ENCODE measurements at places on chromosomes 6 and 20. TPM values are rescaled to one million over a fixed set of nuclear protein-coding genes. Genes with fewer than 3 reads are reported as not detected.
A peak's percentile ranks its signal among the peaks of the same experiment; 100 is the strongest.

TRIM40 gene
- not detected for total RNA-seq

- no peak overlapping the region for H3K27ac ChIP-seq
- H3K36me3 ChIP-seq = no peaks in the 10 kb centered on the region
- peak; percentile 31 for DNase-seq
- no peaks in the 10 kb centered on the region for H3K27me3 ChIP-seq
Measured at GRCh38 chr20:19784511-19785172, 26.6 kb downstream of the RIN2 start.

DNA sequence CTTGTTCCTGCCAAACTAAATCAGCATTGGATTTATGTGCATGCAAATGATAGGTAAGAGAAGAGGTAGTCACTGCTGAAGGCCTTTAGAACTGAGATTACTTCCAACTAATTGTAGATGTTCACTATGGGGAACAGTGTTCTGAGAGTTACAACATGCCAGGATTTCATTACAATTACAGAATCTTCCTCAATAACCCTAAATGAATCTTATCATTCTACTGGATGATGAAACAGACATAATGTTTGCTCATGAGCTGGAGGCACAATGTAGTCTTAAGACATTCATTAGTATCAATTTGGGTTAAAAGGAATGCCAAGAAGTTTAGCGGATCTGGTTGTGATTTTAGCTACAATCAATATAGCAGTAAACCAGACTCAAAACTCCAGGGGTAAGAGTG lies 248.9 kb upstream of the THEMIS start:
- H3K27ac ChIP-seq = no peak overlapping the region
- no peak overlapping the region for H3K4me3 ChIP-seq
- DNase-seq = no peak
- H3K27me3 ChIP-seq = no peaks in the 10 kb centered on the region

GRCh38 chr6:140849456-140849855 lies 1283.3 kb upstream of the GJE1 start:
- H3K4me1 ChIP-seq = no peaks in the 10 kb centered on the region
- no peak for DNase-seq
- H3K27ac ChIP-seq = no peak overlapping the region
- no peaks in the 10 kb centered on the region for H3K36me3 ChIP-seq
- H3K27me3 ChIP-seq = no peaks in the 10 kb centered on the region

DNA sequence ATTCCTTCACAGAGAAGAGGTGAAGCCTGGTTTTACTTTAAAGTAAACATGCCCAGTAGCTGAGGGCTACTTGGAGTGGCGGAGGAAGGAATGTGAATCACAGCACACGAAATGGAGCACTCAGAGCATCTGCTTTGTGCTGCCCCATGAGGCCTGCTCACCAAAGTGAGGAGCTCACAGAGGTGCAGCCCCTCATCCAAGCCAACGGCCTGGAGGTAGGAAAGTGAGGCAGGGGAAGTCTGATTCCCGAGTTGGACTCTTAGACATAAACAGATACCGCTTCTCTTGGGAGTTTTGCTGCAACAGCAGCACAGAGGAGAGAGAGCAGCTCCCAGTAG lies 3.6 kb downstream of the YTHDF1 start:
- no peak overlapping the region for H3K4me3 ChIP-seq
- H3K27ac ChIP-seq = no peak overlapping the region
- no peak for DNase-seq

GRCh38 chr6:144782634-144783033 lies 497.5 kb downstream of the UTRN start:
- no peak overlapping the region for H3K4me3 ChIP-seq
- H3K4me1 ChIP-seq = no peaks in the 10 kb centered on the region
- H3K36me3 ChIP-seq = no peaks in the 10 kb centered on the region
- DNase-seq = no peak
- no peaks in the 10 kb centered on the region for H3K27me3 ChIP-seq
